Thymus (tissue), 14 donors: ENCODE measurements at places on chromosomes 1 and 21.

DNA sequence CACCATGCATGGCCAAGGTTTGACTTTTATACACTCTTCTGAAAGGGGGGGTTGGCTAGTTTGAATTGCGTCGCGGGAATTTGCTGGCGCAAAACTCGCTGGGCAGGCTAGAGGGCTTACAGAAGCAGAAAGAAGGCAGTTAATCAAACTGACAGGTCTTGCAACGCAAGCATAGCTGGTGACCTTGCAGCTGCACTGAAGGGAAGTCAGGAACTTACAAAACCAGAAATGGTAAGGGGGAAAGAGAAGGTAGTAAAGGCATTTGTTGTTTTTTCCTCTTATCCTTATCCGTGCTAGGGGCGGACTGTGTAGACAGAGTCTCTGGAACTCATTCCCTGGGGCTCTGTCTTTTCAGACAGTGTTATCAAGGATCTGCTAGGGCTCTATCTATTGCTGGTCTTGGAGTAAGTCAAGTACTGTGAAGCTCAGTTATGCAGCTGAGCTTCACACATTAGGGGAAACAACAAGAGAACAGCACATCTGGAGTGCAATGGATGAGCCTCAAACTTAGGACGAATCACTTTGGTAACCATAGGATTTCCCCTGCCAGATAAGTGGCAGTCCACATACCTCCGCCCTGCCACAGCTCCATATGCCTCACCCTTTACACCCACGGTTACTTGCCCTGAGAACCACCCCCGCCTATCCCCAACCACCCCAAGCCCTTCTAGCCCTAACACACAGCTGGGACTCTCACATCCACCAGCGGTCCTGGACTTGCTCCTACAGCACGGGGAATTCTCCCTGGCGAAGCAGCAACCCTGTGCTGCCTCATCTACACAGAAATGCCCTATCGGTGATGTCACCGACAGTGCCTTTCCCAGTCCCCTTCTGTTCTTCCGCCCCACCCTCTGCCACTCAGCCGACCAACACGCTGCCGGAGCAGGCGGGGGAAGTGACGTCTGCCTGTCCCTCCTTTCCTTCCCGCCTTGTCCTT is 251.4 kb downstream of the FAM72C start:
- DNase-seq = no peak

- DNase-seq = no peak
Observed at GRCh38 chr1:151920149-151920548, 10.8 kb upstream of the THEM4 start.

GRCh38 chr1:1144122-1144842 is 28.4 kb upstream of the C1orf159 start:
- no peak for DNase-seq

DNA sequence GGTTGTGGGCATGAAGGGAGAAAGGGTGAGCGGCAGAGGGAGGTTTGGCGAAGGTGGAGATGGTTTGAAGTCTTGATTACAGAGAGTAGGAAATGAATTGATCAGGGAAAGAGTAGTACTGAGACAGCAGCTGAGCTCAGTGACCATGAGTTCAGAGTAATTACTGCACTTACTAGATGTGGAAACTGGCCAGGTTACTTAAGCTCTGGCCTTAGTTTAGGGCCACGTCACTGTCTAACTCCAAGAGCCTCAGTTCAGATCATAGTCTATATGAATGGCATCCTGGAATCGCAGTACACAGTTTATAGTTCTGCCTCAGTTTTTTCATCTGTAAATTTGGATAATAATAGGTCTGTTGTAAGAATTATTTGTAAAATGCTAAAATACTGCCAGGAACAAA is 78.1 kb downstream of the KCTD3 start:
- no peak for DNase-seq

DNA sequence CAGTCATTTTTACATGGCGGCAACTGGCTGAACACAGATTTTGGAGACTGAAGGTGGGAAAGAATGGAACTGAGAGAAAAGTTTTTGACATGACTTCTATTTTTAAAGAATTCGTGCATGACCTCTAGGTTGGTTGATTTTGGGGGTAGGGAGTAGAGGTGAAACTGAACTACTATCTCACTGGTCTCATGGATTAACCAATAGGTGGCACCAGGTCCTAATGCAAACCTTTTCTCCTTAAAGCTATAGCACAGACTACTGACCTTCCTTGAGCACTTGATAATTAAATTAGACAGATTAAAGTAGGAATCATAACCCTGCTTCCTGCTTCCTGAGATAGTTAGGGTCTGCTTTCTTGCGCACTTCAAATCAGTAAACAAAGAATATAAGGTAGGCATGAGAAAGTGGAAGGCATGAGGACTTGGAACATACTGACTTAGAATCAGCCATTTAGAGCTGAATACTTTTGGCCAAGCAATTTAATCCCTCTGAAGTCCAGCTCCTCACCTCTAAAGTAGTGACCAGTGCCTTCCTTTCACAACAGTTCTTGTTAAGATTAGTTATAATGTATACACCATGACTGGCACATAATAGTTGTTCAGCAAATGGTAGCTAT is 206.0 kb downstream of the CENPF start:
- DNase-seq = no peak

DNA sequence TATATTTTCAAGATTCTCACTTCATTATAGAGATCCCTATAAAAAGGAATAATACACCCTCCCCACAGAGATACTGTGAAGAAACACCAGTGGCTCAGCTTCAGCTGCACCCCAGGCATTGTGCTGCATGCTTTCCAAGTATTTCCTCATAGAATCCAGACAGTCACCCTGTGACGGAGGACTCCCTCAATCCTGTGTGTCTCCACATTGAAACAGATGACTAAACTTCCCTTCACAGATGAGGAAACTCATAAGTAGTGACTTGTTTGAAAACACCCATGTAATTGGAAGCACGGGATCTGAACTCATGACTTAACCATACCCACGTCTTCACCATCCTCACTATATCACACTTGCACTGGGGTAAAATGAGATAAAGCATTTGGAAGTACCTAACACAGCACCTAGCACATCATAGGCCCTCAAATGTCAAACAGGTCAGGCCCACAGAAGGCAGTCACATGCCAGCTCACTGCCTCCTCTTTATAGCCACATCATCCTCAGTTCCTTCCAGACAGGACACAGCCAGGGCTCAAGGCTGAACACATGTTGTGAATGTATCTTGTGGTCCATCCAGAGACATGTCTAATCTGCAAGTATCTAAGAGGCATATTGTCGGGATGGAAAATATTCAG is 55.2 kb downstream of the GPR161 start:
- no peak for DNase-seq

GRCh38 chr1:178768423-178768822 is 43.4 kb downstream of the RALGPS2 start:
- no peak for DNase-seq
